NCI-H526 treated with DMSO at 0.1 percent for 48 hours (cell line): ENCODE measurements at places on chromosomes 7 and 10.

DNA sequence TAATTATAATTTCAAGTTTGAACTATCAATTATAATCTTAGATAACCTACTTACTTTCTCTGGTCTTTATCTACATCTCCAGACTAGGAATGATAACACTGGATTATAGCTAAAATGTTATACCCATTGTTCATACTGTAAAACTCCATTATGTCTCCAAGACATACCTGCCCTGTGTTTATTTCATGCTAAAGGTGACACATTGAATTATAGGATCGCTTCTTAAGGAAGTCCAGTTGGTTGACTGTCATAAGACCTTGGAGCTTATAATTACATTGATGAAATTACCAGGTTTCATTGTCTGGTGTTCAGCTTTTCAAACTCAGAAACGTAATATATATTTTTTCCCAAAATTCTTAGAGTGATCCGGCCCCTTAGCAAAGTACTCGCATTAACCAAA is 15.5 kb upstream of the HERC4 start:
- no peak for DNase-seq

- DNase-seq, result no peak
Measured at GRCh38 chr10:22443175-22443901, 98.0 kb downstream of the SPAG6 start.

- DNase-seq, result no peak
Measured at GRCh38 chr7:8881916-8882315, 448.5 kb downstream of the NXPH1 start.

DNA sequence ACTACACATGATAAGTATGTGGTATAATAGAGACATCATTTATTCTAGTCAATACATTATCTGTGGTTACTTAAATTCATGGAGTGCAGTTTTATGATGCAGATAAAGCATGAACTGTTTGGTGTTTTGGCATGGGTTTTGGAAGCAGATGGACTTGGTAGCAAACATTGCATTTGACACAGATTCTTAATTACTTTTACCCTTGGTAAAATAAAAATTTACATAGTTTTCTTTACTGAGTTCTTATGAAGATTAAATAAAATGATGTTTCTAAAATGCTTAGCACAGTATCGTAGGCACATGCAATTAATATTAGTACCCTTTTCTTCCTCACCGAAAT is 92.0 kb downstream of the ABCA13 start:
- no peak for DNase-seq

DNA sequence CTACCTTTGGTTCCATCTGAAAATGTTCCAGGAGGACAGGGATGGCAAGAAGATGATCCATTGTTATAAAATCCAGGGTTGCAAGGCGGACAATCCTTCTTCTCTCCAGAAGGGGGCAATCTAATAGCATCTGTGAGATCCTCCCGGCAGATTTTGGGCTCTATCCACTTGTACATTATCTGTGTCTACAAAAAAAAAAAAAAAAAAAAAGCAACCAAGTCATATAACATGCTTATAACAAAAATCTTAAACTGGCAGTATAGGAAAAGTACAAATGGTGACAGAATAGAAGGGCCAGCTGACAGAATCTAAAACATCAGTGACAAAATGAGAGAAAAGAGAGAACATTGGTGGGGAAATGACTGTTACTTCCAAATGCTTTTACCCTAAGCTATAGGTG is 132.7 kb downstream of the ELAPOR2 start:
- DNase-seq, result peak; percentile 52

- no peak for DNase-seq
Measured at GRCh38 chr7:100099452-100099851, 1.7 kb downstream of the MCM7 start.

GRCh38 chr10:113232928-113233511 is 283.0 kb downstream of the TCF7L2 start:
- no peak for DNase-seq

GRCh38 chr10:112538168-112538567 is 91.2 kb downstream of the VTI1A start:
- no peak for DNase-seq

- no peak for DNase-seq
Measured at GRCh38 chr10:31103112-31103511, 71.4 kb upstream of the ZNF438 start.

- no peak for DNase-seq
Measured at GRCh38 chr10:80737209-80737608, 199.5 kb downstream of the SH2D4B start.

DNA sequence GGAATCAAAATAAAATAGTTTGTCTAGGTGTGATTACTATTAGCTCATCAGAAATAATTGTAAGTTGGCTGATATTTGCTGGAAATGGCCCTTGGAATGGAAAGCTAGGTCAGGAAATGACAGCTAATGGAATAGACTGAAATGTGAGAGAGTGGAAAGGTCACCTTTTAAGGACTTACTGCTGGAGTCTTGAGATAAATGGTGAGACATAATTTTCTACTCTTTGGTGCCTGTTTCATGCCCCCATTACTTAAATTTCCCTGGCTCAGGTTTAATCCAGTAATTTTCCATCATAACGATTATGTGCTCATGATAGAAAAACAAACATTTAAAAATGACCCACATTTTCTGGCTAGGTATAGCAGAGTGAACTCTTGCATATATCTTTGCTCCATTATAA is 123.6 kb downstream of the ADAM22 start:
- DNase-seq, result no peak

GRCh38 chr7:155227004-155227787 is 70.5 kb upstream of the INSIG1 start:
- DNase-seq, result no peak

DNA sequence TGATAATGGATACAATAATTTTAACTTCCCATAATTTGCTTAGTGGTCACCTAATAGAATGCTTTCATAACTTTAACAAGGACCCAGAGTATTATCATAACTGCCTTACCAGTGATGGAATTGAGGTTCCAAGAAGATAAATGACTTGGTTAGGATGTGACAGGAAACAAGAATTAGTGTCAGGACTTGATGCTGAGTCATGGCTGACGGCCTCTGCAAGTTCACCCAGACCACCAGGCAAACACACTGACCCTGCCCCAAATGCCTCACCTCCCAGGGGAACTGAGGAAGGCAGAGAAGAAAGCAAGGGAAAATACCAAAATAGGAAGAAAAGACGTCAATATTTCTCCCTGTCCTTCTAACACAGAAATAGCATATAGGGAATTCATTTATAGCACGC is 636.3 kb downstream of the PARD3 start:
- DNase-seq, result no peak

GRCh38 chr7:142670511-142670910 is 78.8 kb upstream of the PRSS1 start:
- no peak for DNase-seq

GRCh38 chr7:148883266-148884048 is 634 bp downstream of the EZH2 start:
- peak; percentile 52 for DNase-seq

DNA sequence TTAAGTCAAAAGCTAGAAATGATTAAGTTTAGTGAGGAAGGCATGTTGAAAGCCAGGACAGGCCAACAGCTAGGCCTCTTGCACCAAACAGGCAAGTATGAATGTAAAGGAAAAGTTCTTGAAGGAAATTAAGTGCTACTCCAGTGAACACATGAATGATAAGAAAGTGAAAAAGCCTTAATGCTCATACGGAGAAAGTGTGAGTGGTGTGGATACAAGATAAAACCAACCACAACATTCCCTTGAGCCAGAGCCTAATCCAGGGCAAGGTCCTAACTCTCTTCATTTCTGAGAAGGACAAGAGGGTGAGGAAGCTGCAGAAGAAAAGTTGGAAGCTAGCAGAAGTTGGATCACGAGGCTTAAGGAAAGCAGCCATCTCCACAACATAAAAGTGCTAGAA is 53.0 kb downstream of the DNAJC1 start:
- DNase-seq, result no peak

GRCh38 chr10:16314259-16314658 is 122.6 kb upstream of the PTER start:
- DNase-seq, result no peak

- no peak for DNase-seq
Measured at GRCh38 chr10:88731296-88731695, 25.2 kb downstream of the LIPK start.

- no peak for DNase-seq
Measured at GRCh38 chr10:3324612-3325038, 152.0 kb upstream of the PITRM1 start.

- no peak for DNase-seq
Measured at GRCh38 chr10:93406364-93407145, 75.6 kb downstream of the MYOF start.

GRCh38 chr7:5231811-5232484 is 41.9 kb downstream of the WIPI2 start:
- DNase-seq, result no peak

- DNase-seq, result no peak
Measured at GRCh38 chr7:69553190-69553589, 45.1 kb upstream of the AUTS2 start.

DNA sequence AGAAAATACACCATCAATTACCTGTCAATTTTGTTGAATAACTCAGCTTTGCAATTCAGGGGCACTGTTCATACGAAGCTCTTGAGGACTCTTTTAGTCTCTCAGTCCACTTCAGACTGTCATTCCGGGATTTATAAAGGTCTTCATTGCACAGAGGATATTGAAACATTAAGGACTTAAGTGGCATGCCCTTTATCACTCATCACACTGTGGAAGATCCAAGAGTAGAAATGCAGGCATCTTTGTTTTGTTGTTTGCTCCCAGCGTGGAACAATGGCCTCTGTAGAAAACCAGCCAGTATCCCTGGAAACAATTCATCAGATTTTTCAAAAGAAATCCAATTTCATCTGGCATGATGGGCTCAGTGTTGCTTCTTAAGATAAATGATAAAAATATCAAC is 66.3 kb upstream of the LRGUK start:
- DNase-seq, result no peak

- DNase-seq, result no peak
Measured at GRCh38 chr10:101938305-101939007, 94.9 kb upstream of the KCNIP2 start.

- no peak for DNase-seq
Measured at GRCh38 chr10:75475460-75476182, 44.2 kb downstream of the LRMDA start.

GRCh38 chr7:128963327-128963757 is 25.6 kb downstream of the IRF5 start:
- no peak for DNase-seq

DNA sequence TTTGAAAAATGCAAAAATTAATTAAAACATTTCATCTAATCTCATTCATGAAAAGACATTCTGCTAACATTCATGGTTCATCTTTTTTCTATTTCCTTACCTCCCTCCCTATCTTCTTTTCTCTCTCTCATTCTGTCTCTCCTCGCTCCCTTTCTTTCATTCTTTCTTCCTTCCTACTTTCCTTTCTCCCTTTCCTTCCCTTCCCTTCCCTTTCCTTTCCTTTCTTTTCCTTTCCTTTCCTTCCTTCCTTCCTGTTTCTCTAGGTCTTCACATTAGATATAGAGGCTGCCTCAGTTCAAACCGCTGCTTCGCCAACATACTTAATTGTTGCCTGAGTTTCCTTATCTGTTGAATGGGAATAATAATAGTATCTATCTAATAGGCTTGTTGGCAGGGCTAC is 21.9 kb downstream of the SFRP4 start:
- DNase-seq, result no peak

DNA sequence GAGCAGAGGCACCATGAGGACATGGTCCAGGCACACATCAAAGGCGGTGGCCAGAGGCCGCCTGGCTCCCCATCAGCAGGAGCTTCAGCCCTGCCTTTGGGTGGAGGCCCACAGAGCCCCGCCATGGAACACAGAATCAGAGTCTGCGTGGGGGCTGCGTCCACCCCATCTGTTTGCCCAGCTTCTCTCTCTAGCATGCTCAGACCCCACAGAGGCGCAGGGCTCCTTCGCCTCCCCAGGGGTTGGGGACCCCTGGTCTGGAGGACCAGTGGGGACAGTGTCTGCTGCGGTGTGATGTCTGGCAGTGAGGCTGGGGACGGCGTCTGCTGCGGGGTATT is 321.9 kb downstream of the PTPRN2 start:
- no peak for DNase-seq

GRCh38 chr7:104980841-104981671 is 32.9 kb upstream of the KMT2E start:
- DNase-seq, result peak; percentile 69

DNA sequence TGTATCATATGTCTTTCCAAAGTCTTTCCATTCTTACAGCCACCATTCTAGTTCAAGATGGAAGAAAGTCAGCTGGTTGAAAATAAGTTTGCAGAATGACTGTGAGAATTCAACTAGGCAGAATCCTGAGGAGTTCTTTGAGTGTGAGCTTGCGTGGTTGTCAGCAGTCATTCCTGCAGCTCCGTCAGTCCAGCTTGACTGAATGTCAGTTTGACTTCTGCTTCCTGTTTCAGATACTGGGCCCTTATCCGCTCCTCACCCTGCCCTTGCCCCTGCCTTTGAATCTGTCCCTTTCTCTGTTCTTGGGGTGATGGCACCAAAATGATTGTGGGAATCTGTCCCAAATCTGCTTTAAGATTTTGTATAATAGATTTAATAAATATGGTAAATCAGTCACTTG is 27.8 kb downstream of the SLC26A5 start:
- no peak for DNase-seq

GRCh38 chr10:124307591-124307990 is 111.1 kb downstream of the OAT start:
- peak; percentile 20 for DNase-seq

GRCh38 chr10:34580643-34581042 is 234.5 kb downstream of the PARD3 start:
- no peak for DNase-seq

GRCh38 chr7:152683297-152683696 is 7.4 kb upstream of the XRCC2 start:
- DNase-seq, result no peak

DNA sequence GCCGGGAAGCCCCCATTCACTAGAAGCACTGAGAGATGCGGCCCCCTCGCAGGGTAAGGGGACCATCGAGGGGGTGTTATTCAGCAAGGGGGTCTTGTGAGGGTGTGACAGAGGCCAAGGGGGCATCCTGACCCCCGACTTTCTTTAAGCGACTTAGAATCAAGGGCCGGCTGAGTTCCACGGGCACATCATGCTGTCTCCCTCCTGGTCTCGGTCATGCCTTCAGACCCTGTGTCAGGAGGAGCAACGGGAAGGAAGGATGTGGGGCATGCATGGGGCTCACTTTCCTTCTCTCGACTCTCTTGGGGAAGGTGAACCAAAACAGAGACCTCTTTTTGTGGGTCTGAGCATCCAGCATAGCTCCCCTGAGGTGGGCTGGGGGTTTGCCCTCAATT is 2.5 kb downstream of the ACSL5 start:
- no peak for DNase-seq

DNA sequence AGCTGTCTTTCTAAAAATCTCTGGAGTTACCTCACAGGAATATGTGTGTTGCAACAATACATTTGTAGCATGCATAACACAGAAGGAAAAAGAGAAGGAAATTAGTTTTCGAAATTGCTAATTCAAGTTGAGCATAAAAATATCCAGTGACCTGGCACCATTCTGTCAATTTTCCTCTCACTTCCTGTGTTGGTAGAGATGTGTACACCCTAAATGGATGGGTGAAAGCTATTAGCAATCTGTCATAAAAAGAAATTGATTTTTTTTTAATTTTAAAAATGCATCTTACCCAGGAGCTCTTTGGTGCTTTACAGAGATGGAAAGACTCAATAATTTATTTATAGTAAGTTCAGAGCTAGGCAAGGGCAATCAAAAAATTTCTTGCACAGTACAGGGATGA is 333.3 kb upstream of the TMEM229A start:
- no peak for DNase-seq

GRCh38 chr10:94066411-94066810 is 72.7 kb downstream of the PLCE1 start:
- DNase-seq, result no peak

- no peak for DNase-seq
Measured at GRCh38 chr10:10418387-10418786, 599.3 kb upstream of the CELF2 start.

- no peak for DNase-seq
Measured at GRCh38 chr7:150685219-150686029, at the start of gene GIMAP2. TSS of gene GIMAP2 (plus strand) at chr7:150685706. CDS start at chr7:150687060, 1,354 bp downstream.
